ENCODE measurements at places on chromosomes 6 and 20.

GRCh38 chr6:109323241-109323640 is 59.0 kb downstream of the CD164 start:
- no peak for DNase-seq

DNA sequence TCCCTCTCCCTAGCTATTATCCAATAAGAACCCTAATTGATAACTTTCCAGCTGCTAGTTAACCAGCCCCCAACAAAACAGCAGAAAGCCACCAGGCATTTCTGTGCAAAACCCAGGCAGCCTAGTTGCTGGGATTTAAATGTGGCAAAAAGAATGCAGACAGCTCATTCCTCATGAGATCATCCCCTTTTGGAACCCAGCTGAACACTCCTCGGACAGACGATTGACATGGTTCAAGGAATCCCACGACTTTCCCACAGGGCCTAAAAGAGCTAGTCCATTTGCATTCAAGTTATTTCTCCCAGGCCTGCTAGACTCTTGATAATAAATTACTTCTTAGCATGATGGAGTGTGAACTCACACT is 24.0 kb downstream of the JAG1 start:
- no peak for DNase-seq

GRCh38 chr20:35559042-35559693 is 17.3 kb downstream of the ERGIC3 start:
- DNase-seq: no peak

- DNase-seq: no peak
Measured at GRCh38 chr6:168207421-168208175, 112.0 kb downstream of the DACT2 start.

GRCh38 chr6:91155129-91155785 is 568.4 kb upstream of the MAP3K7 start:
- DNase-seq: no peak

DNA sequence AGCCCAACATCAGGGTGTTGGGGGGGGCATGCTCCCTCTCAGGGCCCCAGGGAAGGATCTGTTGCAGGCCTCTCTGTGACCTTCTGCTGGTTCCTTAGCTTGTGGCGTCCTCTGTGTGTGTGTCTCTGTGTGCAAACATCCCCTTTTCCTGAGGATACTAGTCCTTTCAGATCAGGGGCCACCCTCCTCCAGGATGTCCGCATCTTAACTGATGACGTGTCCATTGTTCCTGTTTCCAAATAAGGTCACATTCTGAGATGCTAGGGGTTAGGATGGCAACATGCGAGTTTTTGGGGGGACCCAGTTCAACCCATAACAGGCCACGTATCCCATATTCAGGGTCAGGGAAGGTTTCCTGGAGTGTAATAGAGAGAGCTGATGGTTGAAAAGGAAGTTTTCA is 40.9 kb downstream of the GMPR start:
- DNase-seq: no peak

GRCh38 chr6:36226438-36227047 is 30.0 kb downstream of the BRPF3 start:
- DNase-seq: no peak

DNA sequence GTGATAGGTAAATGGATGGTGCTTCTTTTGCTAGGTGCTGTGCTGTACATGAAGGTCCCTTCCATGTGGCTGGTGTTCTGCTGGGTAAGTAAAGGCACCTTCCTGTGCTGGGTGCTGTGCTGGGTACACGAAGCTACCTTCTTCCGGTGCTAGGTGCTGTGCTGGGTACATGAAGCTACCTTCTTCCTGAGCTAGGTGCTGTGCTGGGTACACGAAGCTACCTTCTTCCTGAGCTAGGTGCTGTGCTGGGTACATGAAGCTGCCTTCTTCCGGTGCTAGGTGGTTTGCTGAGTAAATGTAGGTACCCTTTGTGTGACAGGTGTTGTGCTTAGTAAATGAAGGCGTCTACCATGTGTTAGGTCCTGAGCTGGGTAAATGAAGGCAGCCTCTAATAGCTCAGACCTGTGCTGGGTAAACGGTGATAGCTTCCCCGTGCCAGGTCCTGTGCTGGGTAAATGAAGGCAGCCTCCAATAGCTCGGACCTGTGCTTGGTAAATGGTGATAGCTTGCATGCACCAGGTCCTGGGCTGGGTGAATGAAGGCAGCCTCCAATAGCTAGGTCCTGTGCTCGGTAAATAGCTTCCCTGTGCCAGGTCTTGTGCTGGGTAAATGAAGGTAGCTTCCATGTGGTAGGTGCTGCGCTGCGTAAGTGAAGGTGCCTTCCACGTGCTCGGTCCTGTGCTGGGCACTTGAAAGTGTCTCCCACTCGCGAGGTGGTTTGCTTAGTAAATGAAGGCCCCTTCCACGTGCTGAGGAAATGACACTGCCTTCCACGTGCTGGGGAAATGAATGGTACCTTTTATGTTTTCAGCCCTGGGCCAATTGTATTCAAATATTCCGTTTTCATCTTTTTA is 115.5 kb downstream of the ERMARD start:
- no peak for DNase-seq

DNA sequence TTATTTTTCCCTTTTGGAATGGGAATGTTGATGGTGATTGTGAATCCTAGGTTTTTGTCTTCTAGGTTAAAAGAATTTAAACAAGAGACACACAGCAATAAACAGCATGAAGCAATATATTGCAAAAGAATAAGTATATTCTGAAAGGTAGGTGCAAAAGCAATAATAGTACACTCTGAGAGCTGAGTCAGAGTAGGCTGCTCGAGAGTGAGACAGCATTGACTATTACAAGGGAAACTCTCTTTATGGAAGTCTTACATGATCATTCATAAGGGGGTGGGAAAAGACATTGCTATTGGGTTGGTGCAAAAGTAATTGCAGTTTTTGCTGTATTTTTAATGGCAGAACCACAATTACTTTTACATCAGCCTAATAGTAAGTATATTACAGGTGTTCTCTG is 25.0 kb downstream of the FBXO5 start:
- DNase-seq: no peak

All from stimulated activated CD4-positive, alpha-beta T cell treated with anti-CD3 and anti-CD28 coated beads, Interleukin-1b, Interleukin-23, amount 100 ng/mL, for 1 hour (primary cell).